Heart left ventricle (tissue), 16 donors: ENCODE measurements at places on chromosomes 12 and 14.
A peak's percentile ranks its signal among the peaks of the same experiment; 100 is the strongest.

DNA sequence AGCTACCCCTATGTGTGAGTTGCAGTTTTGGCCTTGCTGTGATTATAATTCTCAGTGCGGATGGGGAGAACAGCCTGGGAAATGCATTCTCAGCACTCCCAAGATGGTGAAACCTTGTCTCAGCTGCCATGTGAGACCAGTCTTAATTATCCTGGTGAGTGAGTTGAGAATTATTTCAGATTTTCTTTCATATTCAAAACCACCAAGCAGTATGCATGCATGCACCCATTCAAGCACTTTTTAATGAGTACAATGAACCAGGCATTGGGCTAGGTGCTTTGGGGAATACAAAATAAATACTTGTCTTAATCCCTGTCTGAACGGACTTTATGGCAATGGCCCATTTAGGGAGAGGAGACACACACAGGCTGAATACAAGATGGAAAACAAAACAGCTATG lies 94.7 kb downstream of the PTPN11 start:
- no peak for DNase-seq

DNA sequence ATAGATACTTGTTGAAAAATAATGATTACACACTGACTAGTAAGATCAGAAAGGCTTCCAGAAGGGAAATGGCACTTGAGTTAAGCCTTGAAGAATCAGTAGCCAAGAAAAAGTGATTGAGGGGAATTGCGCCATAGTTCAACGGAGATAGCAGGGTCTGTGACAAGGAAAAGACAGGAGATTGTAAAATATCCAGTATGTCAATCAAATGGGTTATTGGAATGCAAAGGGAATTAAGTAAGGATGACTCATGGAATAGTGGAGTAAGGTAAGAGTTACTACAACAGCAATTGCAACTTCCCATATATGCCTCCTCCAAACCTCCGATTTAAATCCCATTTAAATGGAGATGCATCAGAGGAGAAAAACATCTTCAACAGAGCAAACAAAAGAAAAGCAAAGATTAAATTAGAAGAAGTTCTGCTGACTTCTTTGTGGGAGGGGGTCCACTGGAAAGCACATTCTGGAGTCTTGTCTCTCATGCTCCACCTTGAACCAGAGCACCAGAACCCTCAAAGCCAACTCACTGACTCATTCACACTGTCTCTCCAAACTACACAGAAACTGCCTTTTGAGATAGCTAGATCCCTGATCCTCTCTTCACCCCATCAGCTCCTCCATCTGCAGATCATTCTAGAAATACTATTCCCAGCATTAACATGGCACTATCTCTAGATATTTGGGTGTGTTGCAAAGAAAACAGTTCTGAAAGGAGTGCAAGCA lies 138.2 kb downstream of the NUAK1 start:
- DNase-seq: no peak

DNA sequence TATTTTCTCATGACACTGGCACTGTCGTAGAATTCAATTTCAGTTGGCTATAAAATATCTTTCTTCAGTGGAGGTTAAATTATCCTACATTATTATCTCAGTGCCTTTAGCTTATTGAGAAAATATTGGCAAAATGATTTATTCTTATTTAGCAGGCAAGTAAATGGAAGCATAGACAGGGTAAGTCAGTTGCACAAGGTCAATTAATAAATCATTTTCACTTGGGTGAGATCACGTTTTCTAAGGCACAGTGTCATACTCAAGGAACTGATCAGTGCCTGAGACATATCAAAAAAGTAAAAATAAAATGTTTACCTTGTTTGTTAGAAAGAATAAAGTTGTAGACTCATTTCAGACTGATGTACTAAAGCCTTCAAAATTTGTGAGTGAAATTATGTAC lies 95.0 kb downstream of the ACSS3 start:
- DNase-seq: no peak

GRCh38 chr12:52826611-52827498 lies 7.3 kb downstream of the KRT79 start:
- no peak for DNase-seq

- DNase-seq: no peak
These were observed 113.5 kb downstream of the TMEM30B start for GRCh38 chr14:61167642-61168041.

GRCh38 chr12:47808050-47808449 lies 11.7 kb downstream of the HDAC7 start:
- DNase-seq: peak; percentile 78

DNA sequence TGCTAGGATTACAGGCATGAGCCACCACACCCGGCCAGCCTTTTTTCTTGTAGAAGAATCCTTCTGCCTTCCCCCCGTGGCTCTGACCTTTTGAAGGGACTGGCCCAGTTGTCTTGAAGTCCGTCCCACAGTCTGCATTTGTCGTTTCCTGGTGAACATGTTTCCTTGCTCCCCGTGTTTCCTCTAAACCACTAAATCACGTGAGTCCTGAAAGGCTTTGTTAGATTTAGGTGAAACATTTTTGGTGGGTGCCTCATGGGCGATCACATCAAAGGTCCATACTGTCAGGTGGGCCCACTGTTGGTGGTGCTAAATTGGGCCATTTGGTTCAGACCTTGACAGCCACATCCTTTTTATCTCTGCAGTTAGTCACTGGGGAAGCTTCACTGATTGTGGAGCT lies 26.3 kb downstream of the MLXIP start:
- no peak for DNase-seq

- DNase-seq: no peak
These were observed 86.6 kb upstream of the FRMD6 start for GRCh38 chr14:51564986-51565604.

GRCh38 chr12:95336387-95337067 lies 118.9 kb downstream of the VEZT start:
- peak; percentile 76 for DNase-seq

GRCh38 chr12:80032946-80033345 lies 66.4 kb upstream of the OTOGL start:
- no peak for DNase-seq

DNA sequence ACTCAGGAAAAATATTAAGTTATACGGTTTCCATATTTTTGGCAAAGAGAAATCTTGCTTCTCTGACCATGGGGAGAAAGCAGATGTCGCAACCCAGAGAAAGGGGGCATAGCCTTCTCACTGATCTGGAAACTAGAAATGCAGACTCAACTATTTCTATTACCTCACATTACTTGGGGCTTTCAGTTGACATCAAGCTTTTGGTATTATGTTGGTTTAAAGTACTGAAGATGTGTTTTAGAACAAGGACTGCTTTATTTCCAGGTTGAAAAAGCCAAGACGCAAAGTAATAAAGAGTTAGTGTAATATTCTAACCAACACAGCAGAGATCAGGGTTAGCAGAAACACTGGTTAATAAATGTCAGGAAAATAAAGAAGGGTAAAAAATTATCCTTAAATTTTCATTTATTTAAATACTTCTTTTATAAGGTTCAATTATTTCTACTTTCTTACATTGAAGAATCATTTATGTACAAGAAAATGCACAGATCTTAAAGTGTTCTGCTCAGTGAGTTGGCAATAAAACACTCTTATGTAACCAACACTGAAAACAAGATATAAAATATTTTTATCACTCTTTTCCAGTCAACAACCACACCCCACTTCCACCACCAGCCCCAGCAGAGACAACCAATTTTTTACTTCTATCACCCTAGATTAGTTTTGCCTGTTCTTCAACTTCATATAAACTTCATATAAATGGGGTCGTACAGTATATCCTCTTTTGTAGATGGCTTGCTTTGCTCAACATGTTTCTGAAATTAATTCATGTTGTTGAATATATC lies 26.0 kb downstream of the DCP1B start:
- no peak for DNase-seq
